ENCODE measurements at places on chromosomes 1 and 21. TPM values are rescaled to one million over a fixed set of nuclear protein-coding genes. Genes with fewer than 3 reads are reported as not detected.

- peak; percentile 15 for ATAC-seq
These were observed 75.3 kb upstream of the LYST start for GRCh38 chr1:235941876-235942624.

DNA sequence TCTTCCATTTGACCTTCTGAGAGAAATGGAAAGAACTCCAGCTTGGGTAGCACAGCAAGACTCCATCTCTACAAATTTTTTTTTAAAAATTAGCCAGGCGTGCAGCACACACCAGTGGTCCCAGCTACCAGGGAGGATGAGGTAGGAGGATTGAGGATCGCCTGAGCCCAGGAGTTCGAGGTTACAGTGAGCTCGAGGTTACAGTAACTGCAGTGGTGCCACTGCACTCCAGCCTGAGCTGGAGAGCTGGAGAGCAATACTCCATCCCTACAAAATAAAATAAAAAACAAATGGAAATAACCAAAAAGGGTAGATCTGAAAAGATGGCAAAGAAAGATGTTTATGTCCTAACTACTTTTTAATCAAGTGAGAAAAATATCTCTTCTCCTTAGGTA is 14.5 kb downstream of the POGZ start:
- peak; percentile 5 for ATAC-seq

DNA sequence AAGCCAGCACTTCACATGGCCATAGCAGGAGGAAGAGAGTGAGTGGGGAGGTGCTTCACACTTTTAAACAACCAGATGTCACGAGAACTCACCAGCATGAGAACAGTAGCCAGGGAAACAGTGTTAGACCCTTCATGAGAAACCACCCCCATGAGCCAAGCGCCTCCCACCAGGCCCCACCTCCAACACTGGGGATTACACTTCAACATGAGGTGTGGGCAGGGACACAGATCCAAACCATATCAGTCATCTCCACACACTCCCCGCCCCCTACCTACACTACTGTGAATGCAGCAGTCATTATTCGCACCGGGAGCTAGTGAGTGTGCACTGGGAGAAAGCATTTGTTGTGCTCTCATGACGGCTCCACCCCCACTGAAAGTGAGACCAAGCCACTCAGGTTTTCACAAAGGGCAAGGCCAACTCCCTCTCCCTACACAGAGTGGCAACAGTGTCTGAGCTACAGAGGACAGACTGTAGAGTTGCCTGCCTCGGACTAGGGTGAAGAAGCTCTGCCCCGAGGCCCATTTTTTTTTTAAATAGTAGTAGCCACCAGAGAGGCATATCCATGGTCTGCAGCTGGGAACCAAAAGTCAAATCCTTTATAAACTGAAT is 125.6 kb downstream of the BARHL2 start:
- ATAC-seq = no peak

GRCh38 chr1:195714248-195714647 is 894.0 kb downstream of the KCNT2 start:
- no peak for ATAC-seq

JAK1 gene
- total RNA-seq = 166 TPM

ESPN gene
- total RNA-seq = 0.81 TPM

DNA sequence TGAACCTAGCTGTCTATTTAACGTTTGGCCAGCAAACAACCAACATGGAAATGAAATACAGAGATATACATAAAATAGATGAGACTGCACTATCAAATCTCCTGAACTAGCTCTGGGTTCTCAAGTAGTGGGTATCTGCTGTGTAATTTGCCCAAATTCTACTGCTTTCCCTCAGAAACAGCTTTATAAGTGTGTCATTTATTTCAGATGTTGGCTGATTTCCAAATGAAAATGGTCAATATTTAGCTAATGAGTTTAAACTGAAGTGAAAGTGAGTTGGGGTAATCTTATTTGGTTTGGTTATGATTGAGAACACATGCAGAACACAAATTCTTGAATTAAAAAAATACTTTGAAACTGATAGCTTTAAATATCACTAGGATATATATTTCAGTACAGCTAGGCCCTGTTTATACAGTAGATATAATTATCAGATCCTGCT is 601.7 kb upstream of the CXADR start:
- ATAC-seq = no peak

DNA sequence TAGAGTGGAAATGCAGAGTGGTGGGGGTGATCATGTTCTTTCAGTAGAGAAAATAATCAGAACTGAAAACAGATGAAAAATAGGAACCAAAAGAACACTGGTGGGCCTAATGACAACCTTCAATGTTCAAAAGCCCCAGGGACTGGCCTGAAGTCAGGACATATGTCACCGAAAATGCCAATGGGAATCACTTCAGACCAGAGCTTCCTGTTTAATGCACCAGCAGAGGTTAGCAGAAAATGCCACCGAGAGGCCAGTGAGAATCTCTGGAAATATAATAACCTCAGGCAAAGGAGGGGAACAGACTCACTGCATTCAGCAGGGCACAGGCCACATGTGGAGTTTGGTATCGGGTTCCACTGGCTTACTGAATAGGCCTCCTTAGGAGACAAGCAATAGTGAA is 15.9 kb upstream of the CD58 start:
- no peak for ATAC-seq

PRRX1 gene
- 27.9 TPM for total RNA-seq

DNA sequence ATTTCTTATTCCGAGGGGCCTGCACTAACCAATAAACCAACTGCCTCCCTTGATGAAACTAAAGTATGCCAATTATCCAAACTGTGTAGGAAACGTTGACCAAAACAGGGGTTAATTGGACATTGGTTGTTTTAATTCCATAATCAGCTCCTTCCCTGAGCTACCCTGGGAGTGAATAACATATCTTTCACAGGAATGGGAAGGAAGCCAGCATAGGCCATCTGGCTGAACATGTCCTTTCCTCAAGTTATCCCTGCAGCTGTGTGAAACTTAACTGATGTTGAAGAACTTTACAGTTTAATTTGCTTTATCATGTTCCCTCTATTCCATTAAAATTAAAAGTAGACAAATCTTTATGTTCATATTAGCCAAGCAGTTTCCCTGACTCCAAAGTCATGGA is 75.4 kb downstream of the NRIP1 start:
- no peak for ATAC-seq

DNA sequence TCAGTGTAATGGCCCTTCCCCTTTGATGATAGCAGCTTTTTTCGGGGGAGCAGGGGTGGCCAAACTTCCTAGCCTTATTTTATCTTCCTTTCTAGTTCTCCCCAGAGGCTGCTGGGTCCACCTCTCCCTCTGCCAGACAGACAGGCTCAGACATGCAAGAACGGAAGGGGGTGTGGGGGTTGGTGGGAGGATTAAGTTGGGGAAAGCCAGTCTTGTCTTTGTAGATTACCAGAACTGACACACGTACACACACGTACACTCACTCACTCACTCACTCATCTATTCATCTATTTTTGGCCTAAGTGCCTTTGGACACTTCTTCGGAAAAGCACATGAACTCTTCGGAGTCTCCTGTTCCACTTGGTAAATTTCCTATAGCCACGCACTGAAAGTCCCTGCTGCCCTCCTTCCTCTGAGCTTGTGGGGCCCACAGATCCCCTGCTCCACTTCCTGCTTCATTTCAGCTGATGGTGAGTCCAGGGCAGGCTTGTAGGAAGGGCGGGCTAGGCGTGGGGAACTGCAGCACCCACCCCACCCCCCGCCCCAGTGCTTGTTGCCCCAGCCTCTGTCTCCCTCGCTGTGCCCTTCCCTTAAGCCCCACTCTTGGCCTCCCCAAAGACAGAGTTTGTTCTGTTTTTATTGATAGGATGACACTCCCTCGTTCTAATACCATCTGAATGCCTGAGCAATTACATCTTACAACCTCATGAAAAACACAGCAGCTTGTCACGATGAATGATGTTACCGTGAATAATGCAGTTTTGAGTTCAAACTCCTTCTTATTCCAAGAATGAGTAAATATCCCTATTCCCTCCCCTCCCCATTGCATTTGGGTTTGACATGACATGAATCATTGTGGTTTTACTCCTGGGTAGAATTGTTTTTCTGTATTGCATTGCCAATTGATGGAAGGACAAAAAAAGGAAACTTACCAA is 60.7 kb upstream of the ATP5PO start:
- ATAC-seq = peak; percentile 71

GRCh38 chr1:225881081-225881958 is 860 bp downstream of the TMEM63A start:
- ATAC-seq = peak; percentile 35

DNA sequence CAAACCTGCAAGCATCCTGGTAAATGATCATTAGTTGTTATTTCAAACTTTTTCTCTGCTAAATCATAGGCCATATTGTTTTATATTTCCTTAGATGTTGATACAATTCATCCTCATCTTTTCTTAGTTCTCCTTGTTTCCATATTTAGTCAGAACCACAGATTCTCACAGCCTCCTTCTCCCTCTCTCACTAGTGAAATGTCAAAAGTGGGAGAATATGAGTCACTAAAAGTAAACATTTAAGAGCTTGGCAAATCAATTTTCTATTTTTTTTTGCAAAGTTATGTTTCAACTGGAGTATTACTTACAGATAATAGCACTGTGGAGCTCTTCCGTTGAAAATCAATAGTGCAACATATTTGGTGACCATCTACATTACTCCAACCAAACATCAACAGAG is 308.8 kb downstream of the COL11A1 start:
- ATAC-seq = no peak

GRCh38 chr1:176994931-176995596 is 169.4 kb downstream of the ASTN1 start:
- ATAC-seq = no peak

CCDC27 gene
- not detected for total RNA-seq

GRCh38 chr21:44946254-44947041 is 6.6 kb downstream of the SLX9 start:
- no peak for ATAC-seq

- ATAC-seq = no peak
These were observed 46.2 kb downstream of the NAV1 start for GRCh38 chr1:201585093-201585483.

S100A9 gene
- total RNA-seq = 697 TPM

GRCh38 chr1:58465825-58466629 is 80.5 kb downstream of the OMA1 start:
- ATAC-seq = no peak

DNA sequence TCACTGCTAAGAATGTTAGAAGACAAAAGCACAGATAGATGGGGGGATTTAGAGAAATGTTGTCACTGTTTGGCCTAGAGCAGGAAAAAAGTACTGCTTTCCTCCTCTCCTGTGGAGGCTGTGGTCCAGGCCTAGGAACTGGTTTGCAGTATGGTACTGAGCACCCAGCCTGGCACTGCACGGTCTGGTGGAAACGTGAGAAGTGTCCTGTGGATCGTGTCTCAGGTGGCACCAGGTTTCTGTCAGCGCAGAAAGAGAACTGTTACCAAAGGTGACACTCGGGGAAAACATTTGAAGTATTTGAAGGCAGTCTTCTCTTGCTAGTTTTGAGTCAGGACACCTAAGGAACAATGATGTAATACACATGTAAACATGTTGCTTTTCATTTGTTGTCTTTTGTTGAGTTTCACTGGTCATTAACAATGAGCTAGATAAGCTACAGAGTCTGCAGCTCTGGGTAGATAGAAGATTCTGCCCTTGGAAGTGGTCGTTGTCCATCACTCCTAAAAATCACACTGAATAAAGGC is 63.0 kb downstream of the B3GALNT2 start:
- ATAC-seq = no peak

DNA sequence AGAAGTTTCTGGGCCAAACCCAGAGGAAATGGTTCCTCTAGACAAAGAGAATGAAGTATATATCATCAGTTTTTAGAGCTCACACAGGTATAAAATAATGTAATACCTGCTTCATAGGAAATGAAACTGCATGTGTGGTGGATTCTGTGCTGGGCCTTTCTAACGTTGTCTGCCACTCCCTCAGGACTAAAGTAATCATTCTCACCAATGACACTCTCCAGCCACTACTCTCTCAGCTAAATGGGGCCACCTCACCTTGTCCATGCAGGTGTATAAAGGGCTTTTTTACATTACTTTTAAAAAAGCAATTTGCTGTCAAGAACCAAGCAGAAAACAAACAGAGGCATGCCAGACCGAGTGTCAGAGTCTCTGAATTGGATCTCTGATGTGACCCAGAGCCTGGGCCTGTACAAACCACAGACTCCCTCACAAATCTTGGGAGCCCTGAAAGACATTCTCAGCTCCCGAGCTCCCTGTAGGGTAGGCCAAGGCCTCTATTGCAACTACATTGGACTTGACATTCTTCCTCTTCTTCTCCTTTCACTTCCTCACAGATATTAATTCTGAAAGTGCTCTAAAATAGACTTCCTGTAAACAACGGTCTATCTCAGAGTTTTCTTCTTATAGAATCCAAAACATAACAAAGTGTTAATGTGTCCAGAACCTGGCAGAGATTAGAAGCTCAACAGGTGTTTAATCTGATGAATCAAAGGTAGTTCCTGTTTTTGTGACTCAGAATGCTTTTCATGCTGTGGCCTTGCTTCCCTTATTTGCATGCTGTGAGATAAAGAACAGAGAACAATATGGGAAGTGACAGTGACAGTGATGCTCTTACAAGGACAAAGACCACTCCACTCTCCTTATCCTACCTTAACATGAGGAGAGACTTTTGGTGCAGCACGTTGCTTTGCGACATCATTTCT is 8.6 kb downstream of the AIM2 start:
- ATAC-seq = no peak

DNA sequence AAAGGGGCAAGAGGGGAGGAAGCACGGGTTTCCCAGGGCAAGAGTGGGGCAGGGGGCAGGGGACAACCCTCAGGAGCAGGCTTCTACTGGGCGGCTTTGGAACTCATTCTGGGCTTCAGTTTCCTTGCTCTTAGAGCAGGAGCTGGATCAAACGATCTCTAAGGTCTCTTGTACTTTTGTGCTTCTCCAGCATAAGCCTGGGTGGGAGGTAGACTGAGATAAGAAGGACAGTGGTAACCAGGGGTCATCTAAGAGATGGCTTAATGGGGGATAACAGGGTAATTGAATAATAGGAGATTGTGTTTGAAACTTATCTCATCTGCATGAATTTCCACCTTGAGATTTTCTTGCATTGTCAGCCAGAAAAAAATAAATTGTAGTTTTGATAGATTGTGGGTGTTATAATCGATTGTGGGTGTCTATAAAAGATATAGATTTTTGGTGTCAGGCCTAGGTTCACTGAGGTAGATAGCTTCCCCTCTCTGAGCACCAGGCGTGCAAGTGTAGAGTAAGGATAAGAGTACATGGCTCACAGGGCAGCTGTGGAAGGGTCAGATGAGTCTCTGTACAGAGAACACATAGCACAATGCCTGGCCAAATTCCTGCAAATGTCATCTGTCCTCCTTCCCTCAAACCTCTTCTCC is 68.0 kb downstream of the CD58 start:
- ATAC-seq = no peak

Measured in gastroesophageal sphincter (tissue), 4 donors.